NT2/D1 (cell line): ENCODE measurements at places on chromosomes 3 and 15.
A peak's percentile ranks its signal among the peaks of the same experiment; 100 is the strongest.

DNA sequence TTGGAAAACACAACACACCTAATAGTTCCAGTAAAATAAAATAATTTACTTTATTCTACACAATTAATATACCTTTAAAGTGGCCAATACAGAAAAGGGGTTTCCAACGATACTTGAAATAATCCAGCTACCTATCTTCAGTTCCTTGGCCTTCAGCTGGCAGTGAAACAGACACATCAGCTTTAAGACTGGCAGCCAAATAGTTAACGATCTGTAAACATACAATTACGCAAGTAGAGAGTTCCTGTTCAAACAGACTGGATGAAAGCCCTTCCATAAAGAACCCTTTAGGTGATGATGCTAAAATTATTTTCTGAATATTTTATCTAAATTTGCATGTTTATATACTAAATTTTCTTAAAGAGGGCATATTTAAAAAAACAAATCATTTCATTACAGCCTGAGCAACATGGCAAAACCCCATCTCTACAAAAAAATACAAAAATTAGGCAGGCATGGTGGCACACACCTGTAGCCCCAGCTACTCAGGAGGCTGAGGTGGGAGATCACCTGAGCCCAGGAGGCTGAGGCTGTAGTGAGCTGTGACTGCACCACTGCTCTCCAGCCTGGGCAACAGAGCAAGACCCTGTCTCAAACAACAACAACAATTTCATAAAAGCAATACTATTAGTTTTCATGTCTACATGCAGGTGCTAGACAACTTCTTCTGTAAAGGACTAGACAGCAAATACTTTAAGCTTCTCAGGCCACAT is 12.9 kb downstream of the DYNC1LI1 start:
- DNase-seq, result no peak

- DNase-seq, result no peak
Measured at GRCh38 chr15:48596415-48596814, 49.1 kb downstream of the FBN1 start.

- DNase-seq, result no peak
Measured at GRCh38 chr3:134611516-134611915, 39.3 kb downstream of the KY start.

DNA sequence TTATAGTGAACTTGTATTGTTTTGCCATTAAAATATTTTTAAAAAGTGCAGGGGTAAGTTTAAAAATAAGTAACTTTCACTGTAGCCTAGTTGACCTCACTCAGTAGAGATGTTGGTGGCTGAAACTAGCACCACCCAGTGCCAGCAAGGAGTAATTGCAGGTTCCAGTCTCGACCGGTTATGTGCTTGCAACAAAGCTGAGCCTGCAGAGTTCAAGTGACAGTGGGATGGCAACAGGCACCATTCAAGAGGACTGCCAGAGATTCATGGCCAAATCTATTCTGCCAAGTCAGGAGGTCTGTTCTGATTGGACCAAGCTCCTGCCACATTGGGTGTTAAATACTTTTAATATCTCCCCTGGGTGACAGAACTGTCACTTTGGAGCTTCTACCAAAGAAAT is 2.7 kb downstream of the ADAMTS7 start:
- no peak for DNase-seq

DNA sequence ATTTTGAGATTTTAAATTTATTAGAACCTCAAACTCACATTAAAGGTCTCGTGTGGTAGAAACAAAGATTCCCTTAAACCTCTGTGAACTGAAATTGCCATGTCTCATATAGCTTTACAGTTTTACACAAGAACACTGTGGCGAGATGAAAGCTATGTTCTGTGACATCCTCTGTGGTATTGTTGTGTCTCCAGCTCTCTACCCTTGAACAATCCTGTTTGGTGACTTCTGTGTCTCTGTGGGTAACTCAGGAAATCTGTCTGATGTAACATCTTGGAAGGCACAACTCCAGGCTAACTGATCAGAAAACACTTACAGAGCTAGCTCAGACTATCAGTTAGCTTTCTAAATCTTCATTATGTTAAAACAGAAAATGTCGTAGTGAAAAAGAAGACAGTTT is 318.8 kb upstream of the GBE1 start:
- no peak for DNase-seq

- no peak for DNase-seq
Measured at GRCh38 chr3:69930564-69930963, 69.0 kb upstream of the SAMMSON start.

- DNase-seq, result no peak
Measured at GRCh38 chr15:81126892-81127291, 7.2 kb upstream of the CFAP161 start.

DNA sequence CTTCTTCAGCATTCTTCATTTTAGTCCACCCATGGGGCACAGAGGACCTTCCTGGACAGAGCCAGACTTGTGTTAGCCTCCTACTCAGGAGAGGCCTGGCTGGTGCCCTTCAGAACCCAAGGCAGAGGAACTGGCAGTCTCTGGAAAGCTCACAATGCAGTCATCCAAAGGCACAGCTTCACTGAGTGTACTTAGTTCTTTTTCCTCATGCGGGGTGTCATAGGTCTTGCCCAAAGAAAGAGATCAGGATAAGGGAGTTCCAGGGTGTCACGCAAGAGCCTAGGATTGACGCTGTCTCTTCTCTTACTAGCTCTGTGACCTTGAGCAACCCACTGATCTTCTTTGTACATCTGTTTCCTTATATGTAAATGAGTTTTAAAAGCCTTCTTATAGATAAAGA is 58.7 kb downstream of the CD200 start:
- no peak for DNase-seq

GRCh38 chr15:74882528-74882927 is 7.3 kb upstream of the MPI start:
- DNase-seq, result no peak

DNA sequence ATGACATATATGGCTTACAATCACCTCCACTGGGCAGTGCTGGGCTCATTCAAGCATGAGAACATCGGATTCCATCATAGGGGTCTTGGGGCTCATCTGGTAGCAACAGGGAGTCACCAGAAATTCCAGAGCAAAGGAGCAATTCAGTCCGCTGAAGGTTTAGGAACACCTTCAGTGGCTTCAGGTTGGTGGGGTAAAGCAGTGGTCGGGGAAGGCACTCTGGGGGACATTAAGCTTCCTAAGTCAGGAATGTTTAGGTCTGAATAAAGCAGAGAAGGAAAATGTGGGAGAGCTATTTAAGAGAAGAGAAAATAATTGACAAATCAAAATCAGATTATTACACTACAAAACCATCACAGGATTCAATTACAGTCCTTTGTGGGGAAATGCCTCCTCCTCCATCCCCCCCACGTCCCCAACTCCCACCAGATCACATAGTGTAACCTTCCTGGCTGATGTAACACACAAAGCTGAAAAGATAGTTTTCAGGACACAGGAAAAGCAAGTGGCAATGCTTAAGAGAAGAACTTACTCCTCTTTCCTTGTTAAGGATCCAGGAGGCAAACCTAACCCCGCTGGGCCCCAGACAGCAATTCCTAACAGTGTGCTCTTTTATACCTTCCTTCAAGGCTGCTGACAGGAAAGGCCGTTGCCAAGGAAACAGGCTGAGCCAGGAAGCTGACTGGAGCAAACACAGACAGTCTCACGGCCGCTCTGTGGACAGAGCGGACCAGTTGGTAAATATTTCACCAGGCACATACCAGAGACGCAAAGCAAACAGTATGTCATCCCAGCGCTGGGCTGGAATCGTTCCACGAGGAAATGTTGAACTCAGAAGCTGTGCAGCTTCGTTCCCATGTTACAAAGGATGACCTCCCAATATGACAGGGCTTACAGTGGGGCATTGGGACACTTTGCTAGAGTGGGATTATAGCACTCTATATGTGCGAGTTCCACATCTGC is 57.5 kb upstream of the LMCD1 start:
- DNase-seq, result peak; percentile 81

GRCh38 chr15:85337425-85338074 is 42.9 kb upstream of the AKAP13 start:
- DNase-seq, result no peak

- no peak for DNase-seq
Measured at GRCh38 chr3:12179441-12179840, 20.7 kb upstream of the TIMP4 start.

DNA sequence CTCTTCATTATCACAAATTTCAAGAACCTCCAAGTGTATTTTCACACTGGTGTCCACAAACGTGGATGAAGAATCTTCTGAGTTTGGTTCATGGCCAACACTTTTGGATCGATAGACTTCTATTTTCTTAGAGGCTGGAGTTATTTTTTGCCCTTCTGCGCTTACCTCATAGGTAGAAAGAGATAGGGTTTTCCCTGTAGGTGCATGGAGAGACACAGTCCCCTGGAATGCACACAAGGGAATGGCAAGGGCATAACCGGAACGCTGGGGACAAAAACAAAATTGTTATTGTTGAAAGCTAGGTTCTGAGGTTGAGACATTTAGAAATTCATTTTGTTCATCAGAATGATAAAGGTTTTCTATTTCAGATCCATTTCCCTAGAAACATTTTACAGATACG is 13.7 kb upstream of the DHX36 start:
- no peak for DNase-seq

GRCh38 chr3:57951066-57951882 is 56.9 kb upstream of the FLNB start:
- DNase-seq, result no peak

DNA sequence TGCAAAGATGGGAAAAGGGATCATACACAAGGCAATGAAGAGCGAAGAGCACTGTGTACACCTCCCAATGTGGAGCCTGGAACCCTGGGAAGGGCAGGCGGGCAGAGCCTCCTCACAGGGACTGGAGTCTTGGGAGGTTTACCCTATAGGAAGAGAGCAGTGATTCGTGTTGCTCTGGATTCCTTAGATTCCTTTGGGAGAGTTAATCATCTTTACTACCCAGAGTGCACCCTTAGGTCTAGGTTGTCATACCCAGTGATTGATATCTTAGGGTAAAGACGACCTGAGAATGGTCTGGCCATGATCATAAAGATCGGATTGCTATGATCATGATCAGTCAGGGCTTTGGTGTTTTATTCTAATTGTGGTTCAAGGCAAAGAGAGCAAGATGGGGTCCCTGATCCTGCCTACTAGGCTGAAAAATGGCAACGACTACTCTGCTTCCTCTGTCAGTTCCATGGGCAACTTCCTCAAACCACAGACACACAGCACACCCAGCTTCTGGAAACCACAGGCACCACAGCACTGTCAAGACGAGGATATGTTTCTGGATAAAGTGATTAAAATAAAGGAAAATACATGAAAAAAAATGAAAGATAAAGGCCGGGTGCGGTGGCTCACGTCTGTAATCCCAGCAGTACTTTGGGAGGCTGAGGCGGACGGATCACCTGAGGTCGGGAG is 20.4 kb upstream of the MAP6D1 start:
- DNase-seq, result no peak

DNA sequence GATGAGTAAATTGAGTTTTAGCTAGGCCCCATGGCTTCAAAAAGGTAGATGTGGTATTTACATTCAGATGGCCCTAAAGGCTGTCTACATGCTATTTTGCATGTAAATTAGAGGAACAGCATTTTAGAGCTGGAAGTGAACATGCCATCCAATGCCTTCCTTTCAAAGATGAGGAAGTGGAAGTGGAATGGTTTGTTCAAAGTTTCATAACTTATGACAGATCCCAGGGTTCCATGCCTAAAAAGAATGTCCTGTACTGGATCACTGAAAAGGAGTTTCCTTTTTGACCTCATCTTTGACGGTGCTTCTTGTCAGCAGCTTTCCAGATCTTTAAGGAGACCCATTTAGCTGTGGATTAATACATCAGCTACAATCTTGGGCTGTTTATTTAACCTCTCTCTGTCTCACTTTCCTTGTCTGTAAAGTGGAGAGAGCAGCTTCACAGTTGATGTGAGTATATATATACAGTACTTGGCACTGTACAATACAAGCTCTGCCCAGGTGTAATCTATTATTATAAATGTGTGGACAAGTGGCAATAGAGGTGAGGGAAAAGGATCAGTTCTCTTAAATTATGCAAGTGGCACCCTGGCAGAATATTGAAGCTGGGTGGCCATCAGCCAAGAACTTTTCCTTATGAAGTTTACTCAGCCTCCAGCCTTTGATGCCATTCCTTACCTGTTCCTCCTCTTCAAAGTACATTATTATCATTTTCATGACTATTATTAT is 68.7 kb upstream of the GOLGA8B start:
- DNase-seq, result no peak

DNA sequence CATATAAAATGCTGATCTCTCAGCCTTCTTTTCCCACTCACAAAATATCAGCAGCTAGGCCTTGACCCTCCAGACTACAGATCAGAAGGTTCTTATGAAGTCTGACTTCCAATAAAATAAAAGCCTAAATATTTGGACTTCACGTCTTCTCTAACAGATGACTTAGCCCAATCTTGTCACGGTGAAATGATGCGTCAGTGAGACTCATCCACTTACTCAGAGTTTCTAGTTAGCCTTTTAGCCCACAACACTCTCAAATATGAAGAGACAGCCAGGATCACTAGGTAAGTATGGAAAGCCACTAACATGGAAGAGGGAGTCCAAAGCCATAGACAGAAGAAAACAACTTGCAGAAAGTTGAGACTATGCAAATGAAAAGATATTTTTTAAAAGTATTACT is 601.2 kb downstream of the PYDC2 start:
- DNase-seq, result no peak

GRCh38 chr3:182895513-182896112 is 84.7 kb downstream of the DCUN1D1 start:
- DNase-seq, result no peak

- DNase-seq, result no peak
Measured at GRCh38 chr15:43218908-43219706, 1.7 kb downstream of the EPB42 start.

- DNase-seq, result no peak
Measured at GRCh38 chr3:25335356-25335755, 92.7 kb upstream of the RARB start.

DNA sequence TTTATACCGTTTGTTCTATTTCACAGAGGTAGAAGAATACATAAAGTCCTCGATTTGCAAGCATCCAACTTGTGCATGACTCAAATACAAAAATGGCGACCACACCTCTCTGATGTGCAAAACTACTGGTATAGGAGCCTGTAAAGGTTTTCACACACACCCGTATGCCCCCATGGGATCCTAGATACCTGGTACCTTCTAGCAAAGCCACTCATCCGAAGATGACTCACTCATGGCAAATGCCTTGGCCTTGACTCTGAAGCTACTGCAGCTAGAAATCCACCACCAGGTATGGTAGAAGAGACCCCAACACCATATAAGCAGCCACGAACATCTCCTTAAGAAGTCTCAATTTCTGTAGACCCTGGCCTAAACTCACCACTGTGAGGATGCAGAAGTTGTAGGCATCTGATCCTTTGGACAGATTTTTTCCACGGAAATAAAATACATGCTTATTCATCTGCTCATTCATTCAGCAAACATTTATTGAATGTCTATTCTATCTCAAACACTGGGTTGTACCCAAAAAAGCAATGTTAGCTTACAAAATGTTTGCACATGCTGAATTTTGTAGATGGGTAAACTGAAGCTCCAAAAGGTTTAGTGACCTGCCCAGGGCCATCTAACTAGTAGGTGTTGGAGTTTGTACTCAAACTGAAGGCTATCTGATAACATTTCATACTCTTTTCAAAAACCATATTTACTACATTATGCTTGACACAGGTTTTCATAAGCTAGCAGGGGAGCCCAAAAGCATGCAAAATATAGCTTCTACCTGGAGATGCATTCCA is 158.8 kb downstream of the RORA start:
- no peak for DNase-seq

GRCh38 chr15:35876762-35877161 is 330.8 kb upstream of the DPH6 start:
- no peak for DNase-seq

GRCh38 chr15:60713119-60714084 is 234.5 kb upstream of the ICE2 start:
- no peak for DNase-seq

- no peak for DNase-seq
Measured at GRCh38 chr3:160812304-160812703, 56.3 kb downstream of the PPM1L start.
